ENCODE measurements at places on chromosomes 2 and 18. TPM values are rescaled to one million over a fixed set of nuclear protein-coding genes. Genes with fewer than 3 reads are reported as not detected.
A peak's percentile ranks its signal among the peaks of the same experiment; 100 is the strongest.

DNA sequence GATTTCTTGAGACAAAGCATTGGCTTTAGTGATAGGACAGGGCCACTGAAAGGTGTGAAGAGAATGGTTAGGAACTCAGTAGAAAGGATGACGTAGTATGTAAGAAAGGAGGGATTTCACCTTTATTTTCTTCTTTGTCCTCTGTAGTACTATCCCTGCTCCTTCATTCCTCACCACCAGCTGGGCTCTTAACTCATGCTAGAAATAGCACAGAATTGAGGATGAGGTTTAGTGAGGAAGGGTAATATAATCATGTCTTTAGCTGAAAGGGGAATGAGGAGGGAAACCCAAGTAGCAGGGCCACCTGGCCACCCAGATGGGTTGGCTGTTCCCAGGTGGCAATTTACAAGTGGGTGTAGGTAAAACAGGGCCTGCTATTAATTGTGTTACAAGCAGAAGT lies 15.2 kb downstream of the ACVR2A start:
- DNase-seq: no peak

- DNase-seq: no peak
Observed at GRCh38 chr2:162267996-162268395, 24.8 kb upstream of the FAP start.

DNA sequence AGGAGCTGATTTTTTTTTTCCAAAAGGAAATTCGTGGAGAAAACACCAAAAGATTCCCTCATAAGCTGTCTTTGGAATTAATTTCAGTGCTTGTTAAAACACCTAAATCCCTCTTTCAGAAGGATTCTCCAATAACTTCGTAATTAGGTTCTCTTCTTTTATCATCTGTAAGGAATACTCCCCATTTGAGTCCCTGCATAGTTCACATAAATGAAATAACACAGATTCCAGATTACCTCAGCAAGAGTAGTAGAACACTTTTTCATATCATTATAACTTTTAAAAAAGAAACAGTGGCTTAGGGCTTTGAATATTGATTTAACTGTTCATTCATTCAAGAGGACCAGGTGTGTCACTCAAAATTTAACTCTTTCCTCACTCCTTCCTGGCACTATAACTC lies 55.5 kb downstream of the ARHGAP28 start:
- no peak for DNase-seq

The RALB gene
- 63.1 TPM for total RNA-seq

GRCh38 chr18:67308819-67309218 lies 207.7 kb downstream of the DSEL start:
- DNase-seq: no peak

GRCh38 chr18:77407733-77408132 lies 158.1 kb downstream of the GALR1 start:
- no peak for DNase-seq

The SERPINB2 gene
- 0.74 TPM for total RNA-seq

- DNase-seq: no peak
Observed at GRCh38 chr18:80000877-80001276, 12.5 kb upstream of the TXNL4A start.

- DNase-seq: no peak
Observed at GRCh38 chr2:11862049-11862448, 115.6 kb downstream of the LPIN1 start.

DNA sequence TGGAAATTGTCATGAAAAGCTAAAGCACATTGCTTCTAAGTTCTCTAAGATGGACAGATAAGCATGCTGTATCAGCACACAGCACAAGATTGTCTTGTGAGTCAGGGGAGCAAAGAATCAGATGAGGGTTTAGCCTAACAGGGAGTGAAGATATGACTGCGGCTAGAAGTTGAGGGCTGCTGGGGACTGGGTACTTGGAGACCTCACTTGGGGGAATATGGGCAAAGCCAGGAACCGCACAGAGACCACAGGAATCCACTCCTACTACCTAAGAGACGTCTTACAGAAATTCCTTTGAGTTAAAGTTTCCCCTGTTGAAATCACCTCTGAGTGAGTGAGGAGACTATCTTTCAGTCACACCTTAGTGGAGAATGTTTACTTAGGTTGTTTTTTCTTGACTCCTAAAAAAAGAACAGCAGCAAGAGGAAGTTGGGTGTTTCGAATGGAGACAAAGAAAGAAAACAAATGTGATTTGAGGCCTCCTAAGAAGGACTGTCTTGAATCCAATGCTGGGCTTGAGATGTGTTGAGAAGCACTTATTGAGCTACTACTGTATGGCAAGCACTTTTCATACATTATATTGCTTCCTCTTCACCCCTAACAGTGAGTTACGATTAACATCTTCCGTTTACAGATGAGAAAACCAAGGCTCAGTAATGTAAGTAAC lies 100.7 kb downstream of the ANKRD44 start:
- no peak for DNase-seq

DNA sequence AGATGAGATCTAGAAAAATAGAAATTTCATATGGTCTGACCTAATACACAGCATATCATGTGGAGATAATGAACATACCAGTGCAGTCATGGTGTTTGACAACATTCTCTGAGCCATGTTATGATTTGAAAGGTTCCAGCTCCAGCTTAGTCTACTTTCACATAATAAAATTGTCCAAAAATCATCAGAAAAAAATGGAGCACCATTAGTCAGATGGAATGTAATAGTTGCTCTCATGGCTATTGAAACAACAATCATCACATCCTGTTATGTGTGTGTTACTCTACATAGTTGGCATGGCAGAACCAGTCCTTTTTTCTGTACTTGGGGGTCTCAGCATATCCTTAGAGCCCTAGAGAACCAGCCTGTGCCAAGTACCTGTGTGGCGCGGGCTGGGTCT lies 678.9 kb upstream of the FANCL start:
- DNase-seq: peak; percentile 59

- DNase-seq: no peak
Observed at GRCh38 chr2:22737144-22737543, 647.8 kb upstream of the KLHL29 start.

The CCDC141 gene
- not detected for total RNA-seq

The SLC9A2 gene
- 0.03 TPM for total RNA-seq

GRCh38 chr2:127623388-127624319 lies 22.3 kb upstream of the GPR17 start:
- DNase-seq: peak; percentile 64

DNA sequence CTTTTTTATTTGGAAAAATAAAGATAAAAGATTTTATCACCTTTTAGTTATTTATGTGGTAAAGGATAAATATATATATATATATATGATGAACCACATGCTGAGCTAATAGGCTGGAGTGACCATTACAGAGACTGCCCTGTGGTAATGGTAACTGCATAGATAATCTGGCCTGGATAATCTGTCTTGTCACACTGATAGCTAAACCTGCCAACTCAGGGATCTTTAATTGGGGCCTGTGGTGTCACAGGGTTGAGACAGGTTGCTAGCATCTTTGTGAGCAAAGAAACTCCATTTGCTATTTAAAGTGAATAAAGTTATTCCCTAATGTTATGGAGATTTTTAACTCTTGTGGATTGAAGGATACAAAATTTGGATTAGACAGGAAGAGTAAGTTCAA lies 203.0 kb downstream of the PHLPP1 start:
- no peak for DNase-seq

DNA sequence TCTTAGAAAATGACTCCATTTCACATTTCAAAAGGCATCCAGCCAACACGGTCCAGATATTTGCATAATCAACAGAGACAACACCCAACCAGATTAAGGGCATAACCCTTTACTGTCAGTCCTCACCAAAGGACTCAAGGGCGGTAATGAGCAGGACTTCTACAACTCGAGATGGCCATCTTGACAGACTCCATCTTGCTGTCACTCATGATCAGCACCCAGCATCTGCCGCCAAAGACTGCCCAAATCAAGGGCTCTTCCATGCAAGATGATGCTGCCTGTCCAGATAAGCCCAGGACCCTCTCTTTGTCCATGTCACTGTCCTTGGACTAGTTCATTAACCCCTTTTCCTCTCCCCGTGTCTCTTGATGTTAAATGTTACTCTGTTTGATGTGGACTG lies 77.9 kb downstream of the UXS1 start:
- no peak for DNase-seq

The STPG4 gene
- not detected for total RNA-seq

- no peak for DNase-seq
Observed at GRCh38 chr18:49926106-49926745, 112.9 kb upstream of the ACAA2 start.

DNA sequence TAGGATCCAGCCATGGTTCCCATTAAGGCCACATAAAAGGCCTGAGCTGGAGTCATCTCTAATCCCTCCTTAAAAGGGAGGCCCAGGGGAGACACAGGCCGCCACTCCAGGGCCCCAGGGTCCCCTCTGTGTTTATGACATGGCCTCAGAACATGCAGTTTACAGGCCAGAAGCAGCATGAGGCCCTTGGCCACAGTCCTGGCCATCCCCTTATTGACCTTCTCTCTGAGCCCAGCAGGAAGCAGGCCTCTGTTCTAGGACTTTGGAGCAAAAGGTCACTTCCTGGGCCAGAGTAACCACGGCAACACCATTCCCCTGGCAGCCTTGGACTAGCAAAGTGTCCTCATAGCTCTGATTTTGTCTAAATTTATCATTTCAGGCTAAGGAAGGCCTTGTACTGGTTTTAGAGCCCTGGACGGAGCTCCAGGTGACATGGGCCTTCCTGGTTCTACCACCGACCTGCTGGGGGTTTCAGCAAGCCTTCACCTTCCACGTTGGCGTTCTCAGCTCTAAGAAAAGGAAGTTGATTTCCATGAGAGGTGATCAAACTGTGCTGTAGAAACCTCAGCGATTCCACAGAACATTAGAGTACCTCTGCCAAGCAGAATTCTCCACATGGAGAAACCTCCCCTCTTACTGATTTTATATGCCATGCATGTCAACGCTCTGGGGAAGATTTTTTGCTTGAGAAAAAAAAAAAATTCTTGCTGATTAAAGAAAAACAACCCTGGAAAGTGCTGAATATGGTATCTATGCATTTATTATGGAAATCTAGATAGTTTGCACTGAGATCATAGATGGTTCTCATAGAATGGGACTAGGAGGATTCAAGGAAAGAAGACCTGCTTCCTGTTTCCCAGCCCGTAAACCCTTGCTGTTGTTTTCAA lies 53.7 kb downstream of the HS1BP3 start:
- DNase-seq: no peak

DNA sequence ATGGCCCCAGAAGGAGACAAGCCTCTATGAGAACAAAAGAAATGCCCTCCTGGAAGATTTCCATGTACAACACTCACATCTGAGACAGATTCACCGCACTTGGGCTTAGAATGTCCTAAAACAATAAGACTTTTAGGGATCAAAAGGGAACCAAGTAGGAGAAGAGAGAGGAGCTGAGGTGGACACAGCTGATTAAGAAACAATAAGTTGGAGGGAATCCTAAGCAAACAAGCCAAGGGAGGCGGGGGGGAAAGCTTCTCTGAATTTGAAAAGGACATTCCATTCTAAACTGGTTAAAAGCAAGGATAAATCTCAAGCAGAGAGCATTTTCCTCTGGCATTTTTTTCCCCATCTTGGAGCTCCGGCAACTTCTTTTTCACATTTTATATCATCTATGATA lies 9.9 kb downstream of the ACVR1 start:
- peak; percentile 63 for DNase-seq

- DNase-seq: peak; percentile 43
Observed at GRCh38 chr2:150647943-150648342, 160.5 kb upstream of the RND3 start.

- peak; percentile 37 for DNase-seq
Observed at GRCh38 chr2:237062585-237062984, 23.1 kb upstream of the COPS8 start.

DNA sequence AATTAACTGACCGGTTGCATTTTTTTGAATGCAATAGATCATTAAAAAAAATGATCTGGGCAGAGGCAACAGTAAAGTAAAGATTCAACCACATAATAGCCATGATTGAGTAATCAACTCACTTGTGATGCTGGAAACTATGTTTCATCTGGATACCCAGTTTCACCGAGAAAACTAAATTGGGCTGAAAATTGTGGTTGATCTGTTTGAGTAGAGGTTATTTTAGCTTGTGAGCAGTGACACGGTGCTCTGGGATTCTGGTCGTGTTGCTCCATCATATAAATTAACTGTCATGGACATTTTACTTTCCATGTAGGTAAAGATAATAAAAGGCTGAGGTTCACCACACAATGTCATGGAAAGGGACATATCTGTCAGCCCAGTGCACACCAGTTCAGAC lies 58.7 kb downstream of the CD226 start:
- no peak for DNase-seq

DNA sequence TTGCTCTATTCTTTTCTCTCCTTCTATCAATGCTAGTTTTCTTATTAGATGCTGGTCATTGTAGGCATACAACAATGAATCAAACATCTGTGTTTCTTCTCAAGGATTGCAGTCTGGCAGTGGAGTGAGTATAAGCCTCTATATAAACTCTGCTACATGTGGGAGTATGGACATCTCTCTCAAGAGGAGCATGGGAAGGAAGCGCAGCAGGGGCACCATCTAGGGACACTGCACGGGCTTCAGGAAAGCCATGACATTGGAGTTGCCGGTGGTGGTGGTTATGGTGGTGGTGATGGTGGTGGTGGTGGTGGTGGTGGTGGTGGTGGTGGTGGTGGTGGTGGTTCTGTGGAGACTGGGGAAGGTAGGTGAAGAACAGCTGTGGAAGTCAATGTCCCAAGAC lies 462.6 kb downstream of the RNF144A start:
- DNase-seq: no peak

- DNase-seq: no peak
Observed at GRCh38 chr2:215613888-215614287, 178.0 kb upstream of the FN1 start.

GRCh38 chr2:47236503-47237215 lies 81.6 kb upstream of the STPG4 start:
- DNase-seq: no peak

GRCh38 chr18:79195716-79196683 lies 126.8 kb downstream of the ATP9B start:
- no peak for DNase-seq

The TFCP2L1 gene
- total RNA-seq: not detected

The SAG gene
- total RNA-seq: not detected

The PDIA6 gene
- total RNA-seq: 327 TPM

- DNase-seq: no peak
Observed at GRCh38 chr2:134392442-134393074, 138.7 kb downstream of the MGAT5 start.

The HOXD10 gene
- not detected for total RNA-seq

GRCh38 chr2:207499114-207499513 lies 30.6 kb upstream of the CREB1 start:
- DNase-seq: no peak

The ATOH8 gene
- total RNA-seq: 16.4 TPM

DNA sequence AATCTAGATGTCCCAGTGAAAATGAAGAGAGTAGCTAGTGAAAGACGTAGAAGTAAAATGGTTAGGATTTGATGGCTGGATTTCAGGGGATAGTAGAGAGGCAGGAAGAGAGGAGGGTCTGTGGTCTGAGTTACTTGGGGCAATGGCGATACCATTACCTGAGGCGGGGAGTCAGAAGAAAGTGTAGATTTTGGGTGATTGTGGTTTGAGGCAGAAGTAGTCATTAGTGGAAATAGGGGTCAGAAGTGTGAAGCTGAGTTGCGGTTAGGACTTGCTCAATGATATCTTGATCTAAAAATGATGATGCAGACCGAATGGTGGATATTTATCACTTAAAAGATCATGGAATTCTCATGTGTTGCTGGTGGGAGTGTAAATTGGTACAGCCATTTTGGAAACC lies 41.0 kb downstream of the CEP192 start:
- DNase-seq: no peak

Data from SJSA1 (cell line).